NCI-H2029 treated with DMSO at 0.1 percent for 48 hours (cell line): ENCODE measurements at places on chromosomes 11 and 22.

DNA sequence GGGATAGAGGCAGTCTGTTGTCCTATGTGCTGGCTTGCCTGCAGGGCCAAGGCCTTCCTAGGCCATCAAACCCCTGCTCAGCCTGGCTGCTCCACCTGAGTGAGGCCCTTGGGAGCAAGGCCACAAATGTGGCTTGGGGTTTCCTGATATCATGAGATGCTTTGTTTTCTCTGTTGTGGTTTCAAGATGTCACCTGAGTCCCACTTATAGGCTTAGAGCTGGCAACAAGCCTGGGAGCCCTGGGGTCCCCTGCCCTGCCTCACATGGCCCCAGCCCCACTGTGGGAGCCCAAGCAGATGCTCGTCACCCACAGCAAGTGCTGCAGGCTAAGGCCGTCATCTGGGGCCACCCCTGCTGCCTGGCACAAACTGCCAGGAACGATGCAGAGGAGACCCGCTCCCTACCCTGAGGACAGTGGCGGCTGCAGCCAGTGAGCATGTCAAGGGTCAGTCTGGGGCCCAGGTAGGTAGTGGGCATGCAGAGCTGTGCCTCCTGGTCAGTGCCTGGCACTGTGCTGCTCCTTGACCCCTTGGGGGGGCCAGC lies 75.4 kb upstream of the KCNQ1OT1 start:
- DNase-seq = no peak

DNA sequence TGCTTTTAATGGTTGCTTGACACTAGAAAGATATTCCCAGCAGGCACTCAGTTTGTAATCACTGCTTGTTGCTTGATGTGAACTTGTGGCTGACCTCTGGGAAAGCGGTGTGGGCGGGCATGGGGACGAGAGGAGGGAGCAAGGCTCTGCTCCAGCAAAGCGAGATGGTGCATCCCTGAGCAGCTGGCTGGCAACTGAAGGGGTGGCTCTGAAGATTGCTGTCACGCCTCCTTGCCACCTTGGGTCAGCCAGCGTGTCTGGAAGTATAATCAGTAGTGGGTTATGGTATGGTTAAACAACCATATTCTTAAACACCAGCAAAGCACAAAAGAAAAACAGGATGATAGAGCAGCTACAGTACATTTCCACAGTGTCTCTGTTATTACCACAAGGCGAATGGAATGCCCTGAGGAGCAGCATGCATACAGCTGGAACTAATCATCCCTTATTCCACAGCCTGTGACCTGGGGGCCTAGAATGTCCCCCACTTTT lies 124.5 kb downstream of the TRIM44 start:
- DNase-seq = no peak

- no peak for DNase-seq
Observed at GRCh38 chr11:35211952-35212351, 73.0 kb downstream of the CD44 start.

DNA sequence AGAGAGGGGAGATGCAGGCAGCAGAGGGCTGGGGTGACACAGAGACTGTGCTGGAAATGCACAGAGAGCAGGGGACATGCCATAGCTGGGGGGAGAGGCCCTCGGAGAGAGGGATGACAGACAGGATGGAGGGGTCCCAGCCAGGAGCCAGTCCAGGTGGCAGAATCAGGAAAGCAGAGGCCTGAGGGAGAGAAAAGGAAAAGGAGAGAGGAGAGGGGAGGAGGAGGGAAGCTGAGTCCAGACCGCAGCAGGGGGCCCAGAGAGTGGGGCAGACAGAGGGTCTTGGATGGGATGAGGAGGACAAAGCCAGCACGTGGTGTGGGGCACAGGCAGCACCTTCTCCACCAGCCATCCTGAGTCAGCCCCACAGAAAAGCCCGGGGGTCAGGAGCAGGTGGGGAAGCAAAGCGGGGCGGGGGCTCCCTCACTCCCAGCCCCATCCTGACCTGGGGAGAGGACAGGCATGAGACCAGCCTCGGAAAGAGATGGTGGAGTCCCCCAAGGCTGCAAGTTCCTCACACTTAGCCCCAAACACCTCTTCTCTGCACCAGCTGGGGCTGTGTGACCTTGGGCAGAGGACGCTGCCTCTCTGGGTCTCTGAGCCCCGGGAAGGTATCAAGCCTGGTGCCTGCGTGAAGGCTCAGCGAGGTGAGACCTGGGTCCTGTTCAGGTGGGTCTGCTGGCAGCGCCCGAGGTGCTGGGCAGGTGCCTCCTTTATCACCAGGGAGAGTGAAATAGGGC lies 48.0 kb downstream of the IGLL1 start:
- DNase-seq = no peak

DNA sequence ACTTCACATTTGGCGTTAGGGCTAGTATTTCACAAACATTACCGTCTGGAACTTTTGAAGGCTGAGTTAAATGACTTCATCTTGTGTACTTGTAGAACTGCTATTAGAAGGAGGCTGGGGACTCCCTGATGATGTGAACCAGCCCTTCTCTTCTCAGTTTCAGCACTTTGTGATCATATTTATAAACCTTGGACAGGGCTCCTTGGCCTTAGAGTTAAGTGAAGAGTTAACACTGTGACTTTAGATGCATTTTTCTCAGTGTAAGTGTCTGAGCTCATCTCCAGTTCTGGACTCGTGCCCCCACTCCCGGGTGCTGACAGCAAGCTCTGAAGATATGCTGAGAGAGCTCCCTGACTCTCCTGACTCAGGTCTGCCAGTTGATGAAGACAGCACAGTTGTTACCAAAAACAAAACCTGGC lies 8.4 kb downstream of the MIAT start:
- no peak for DNase-seq

- no peak for DNase-seq
Observed at GRCh38 chr11:88950975-88951374, 114.8 kb downstream of the GRM5 start.

DNA sequence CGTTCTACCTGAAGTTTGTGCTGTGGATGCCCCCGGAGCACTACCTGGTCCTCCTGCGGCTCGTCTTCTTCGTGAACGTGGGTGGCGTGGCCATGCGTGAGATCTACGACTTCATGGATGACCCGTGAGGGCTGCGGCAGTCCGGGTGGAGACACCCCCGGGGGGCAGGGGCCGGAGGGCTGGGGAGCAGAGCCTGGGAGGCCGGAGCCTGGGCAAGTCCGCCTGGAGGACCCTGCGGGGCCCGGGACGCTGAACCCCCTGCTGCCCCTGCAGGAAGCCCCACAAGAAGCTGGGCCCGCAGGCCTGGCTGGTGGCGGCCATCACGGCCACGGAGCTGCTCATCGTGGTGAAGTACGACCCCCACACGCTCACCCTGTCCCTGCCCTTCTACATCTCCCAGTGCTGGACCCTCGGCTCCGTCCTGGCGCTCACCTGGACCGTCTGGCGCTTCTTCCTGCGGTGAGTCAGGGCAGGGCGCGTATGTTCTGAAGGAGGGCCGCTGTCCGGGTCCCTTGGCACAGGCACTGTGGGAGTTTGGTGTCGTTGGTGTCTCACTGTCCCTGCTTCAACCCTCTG lies 17.3 kb downstream of the RNH1 start:
- no peak for DNase-seq

DNA sequence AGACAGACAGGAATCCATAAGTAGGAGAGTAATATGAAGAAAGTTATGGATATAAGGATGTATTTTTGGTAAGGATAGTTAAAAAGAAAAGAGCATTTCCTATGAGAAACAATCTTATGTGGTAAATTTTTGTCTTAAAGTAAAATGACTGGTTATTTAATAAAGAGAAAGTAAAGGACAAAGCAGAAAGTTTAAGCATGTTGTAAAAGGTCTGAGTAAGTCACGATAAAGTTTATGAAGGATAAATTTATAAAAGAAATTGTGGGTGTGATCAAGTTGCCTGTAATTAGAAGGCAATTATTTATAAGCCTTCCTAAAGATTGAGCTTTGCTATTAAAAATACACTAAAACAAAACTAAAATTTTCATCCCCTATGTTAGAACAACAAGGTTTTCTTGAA lies 314.7 kb upstream of the SYN3 start:
- DNase-seq = no peak

- DNase-seq = no peak
Observed at GRCh38 chr22:50061824-50062355, 3.8 kb upstream of the TTLL8 start.

GRCh38 chr11:12071574-12071973 lies 38.8 kb upstream of the MICAL2 start:
- DNase-seq = no peak

GRCh38 chr11:35414311-35414710 lies 5.0 kb downstream of the SLC1A2 start:
- DNase-seq = no peak

GRCh38 chr11:112795911-112796649 lies 165.1 kb upstream of the NCAM1 start:
- DNase-seq = no peak

GRCh38 chr11:35553831-35554230 lies 28.4 kb upstream of the PAMR1 start:
- no peak for DNase-seq

GRCh38 chr11:120375076-120375475 lies 38.9 kb downstream of the ARHGEF12 start:
- no peak for DNase-seq

GRCh38 chr11:125163431-125164063 lies 1.0 kb upstream of the PKNOX2 start:
- DNase-seq = no peak

DNA sequence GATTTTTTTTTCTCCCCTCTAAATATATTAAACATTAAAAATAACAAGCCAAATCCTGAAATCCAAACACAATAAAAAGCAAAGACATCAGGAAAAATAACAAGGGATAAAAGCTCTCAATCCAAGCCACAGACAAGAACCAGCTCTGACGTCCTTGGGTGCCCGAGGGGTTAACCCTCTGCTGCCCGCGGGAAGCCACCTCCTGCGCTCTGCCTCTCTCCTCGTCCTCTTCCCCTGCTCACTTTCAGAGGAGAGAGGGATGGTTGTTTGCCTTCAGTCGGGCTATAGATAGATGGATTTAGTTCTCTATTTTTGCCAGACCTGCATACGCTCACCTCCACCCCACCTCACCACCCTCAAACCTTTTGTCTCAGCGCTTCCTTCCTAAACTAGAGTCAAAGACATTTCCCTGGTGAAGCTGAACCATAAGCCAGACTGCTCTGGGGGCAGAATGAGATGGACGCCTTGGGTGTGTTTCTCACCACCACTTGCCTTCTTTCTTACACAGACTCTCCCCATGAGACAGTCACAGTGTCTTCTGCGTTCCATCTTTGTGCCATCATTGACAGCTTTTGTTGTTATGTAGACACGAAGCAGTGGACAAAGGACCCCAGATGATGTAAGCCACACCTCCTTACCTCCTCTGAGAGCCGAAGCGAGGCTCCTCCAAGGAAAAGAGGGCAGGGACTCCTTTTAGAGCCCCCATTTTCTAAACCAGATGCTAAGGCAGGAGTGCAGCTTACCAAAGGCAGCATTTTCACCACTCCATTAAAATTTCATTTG lies 142.5 kb upstream of the HSD17B12 start:
- DNase-seq = no peak

GRCh38 chr22:37345863-37346504 lies 63.7 kb downstream of the CYTH4 start:
- no peak for DNase-seq

- no peak for DNase-seq
Observed at GRCh38 chr22:27825174-27825573, 23.6 kb upstream of the MN1 start.

- DNase-seq = no peak
Observed at GRCh38 chr11:131662317-131662972, 292.0 kb downstream of the NTM start.

- no peak for DNase-seq
Observed at GRCh38 chr11:132423266-132423665, 1052.9 kb downstream of the NTM start.

DNA sequence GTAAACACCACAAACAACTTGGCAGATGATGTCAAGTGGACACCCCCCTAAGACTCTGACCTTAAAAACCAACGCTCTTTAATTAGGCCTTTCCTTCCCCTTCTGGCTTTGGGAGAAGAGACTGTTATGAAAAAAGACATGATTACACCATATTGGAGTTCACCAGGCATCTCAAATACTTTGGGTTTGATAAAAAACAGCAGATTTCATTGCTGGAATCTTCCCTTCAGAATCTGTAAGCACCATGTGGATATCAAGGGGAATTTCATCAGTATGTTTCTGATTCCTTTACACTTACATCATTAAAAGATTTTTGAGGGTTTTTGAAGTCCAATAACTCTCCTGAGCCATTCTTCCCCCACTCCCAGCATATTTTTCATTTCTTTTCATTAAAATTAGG lies 85.6 kb downstream of the KIRREL3 start:
- DNase-seq = no peak

DNA sequence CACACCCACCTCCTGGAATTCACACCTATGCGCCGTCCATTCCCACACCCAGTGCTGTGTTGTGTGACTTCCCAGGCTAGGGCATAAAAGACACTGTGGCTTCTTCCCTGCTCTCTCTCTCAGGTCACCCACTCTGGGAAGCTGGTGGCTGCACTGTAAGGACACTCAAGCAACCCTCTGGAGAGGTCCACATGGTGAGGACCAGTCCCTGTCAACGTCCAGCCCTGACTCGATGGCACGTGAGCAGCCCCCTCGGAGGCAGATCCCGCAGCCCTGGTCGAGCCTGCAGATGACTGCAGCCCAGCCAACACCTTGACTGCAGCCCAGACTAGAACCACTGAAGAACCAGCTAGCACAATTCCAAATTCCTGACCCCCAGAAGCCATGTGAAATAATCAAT lies 16.2 kb downstream of the CBX7 start:
- DNase-seq = no peak

- no peak for DNase-seq
Observed at GRCh38 chr11:7889985-7890384, 41.1 kb downstream of the OR10A6 start.

- DNase-seq = no peak
Observed at GRCh38 chr11:108324587-108324986, 101.7 kb downstream of the ATM start.
